CD8-positive, alpha-beta memory T cell (primary cell): ENCODE measurements at places on chromosomes 2 and 18. TPM values are rescaled to one million over a fixed set of nuclear protein-coding genes. Genes with fewer than 3 reads are reported as not detected.

- DNase-seq, result no peak
These were observed 29.3 kb upstream of the FOXI3 start for GRCh38 chr2:88481691-88482336.

- no peak for DNase-seq
These were observed 879.0 kb downstream of the CBLN2 start for GRCh38 chr18:71665131-71665530.

DNA sequence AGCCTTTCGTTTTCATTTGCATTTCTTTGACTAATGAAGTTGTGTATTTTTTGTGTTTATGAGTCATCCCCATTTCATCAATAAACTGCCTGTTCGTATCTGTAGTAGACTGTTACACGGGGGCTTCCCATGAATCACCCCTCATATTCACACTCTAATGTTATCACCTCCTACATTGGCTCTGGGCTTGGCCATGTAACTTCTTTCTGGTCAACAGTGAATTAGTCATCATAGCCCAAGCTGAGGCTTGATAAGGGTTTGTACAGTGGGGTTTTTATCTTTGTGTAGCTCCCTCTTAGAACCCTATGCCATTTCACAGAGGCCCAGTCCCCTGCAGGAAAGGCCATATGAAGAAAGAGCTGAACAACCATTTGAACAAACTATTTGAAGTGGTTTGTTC is 151.0 kb downstream of the CCBE1 start:
- no peak for DNase-seq

GRCh38 chr2:225763711-225764110 is 364.2 kb downstream of the NYAP2 start:
- DNase-seq, result no peak

DNA sequence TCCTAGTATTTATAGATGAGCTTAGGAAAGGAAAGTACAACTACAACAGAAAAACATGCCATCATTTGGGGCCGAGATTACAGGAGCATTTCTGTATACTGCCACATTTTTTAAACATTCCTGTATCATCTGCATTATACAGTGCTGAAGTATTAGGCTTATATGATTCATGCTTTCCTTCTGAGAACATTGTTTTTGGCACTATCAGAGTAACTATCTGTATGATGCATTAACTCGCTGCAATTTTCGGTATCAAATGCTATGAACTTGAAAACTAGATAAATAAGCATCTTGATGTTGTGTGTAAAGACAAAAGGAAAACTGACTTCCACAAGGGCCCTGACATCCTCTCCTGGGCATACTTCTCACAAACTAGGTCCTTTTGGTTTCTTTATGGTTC is 102.0 kb downstream of the RIT2 start:
- DNase-seq, result no peak

Gene G6PC2
- polyA plus RNA-seq, result not detected

Gene COMMD1
- polyA plus RNA-seq, result 54.6 TPM

GRCh38 chr2:204681412-204681811 is 136.1 kb downstream of the PARD3B start:
- no peak for DNase-seq

DNA sequence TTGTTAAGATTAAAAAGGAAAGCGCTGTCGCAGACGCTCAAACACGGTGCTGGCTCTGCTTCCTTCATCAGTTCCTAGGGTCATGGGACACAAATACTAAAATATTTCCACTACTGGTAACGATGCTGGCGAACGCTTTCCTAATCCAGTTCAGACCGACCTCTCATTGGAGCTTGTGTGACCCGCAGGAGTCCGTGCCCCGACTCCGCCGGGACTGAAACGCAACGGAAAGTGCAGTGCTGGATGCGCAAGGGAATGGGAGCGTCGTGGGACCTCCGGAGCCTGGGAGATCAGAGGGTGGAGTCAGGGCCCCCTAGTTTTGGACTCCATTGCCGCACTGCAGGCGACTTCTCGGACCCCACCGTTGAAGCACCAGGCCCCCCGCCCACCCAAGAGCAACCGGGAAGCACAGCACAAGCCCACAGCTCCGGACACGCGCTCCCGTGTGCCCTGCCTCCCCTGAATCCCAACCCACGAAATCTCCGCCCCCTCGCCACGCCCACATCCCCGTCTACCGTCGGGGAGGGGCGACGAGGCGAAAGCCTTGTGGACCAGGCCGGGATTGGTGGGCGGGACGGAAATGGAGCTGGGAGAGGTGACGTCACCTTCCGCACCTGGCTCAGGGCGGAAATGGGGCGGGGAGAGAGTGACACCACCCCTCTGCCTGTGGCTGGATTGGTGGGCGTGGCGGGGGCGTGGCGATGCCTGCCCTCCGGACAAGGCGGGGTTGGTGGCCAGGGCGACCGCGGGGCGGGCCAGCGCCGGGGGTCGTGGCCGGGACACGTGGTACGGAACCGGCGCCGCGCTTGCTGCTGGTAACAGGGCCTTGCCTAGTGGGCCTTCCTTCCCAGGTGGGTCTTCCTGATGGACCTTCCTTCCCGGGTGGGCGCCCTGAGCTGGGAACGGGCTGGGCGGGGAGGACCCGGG is at the start of gene CNDP2:
CNDP2 (plus strand) TSS at position 783 of the 927 bp plus-strand sequence. CDS start 3,611 bp downstream, outside the sequence.
- DNase-seq, result peak; percentile 99

Gene TAF4B
- polyA plus RNA-seq, result 4.3 TPM

- no peak for DNase-seq
These were observed 108.1 kb downstream of the XRCC5 start for GRCh38 chr2:216216951-216217903.

GRCh38 chr2:128347171-128347558 is 28.5 kb upstream of the HS6ST1 start:
- no peak for DNase-seq

DNA sequence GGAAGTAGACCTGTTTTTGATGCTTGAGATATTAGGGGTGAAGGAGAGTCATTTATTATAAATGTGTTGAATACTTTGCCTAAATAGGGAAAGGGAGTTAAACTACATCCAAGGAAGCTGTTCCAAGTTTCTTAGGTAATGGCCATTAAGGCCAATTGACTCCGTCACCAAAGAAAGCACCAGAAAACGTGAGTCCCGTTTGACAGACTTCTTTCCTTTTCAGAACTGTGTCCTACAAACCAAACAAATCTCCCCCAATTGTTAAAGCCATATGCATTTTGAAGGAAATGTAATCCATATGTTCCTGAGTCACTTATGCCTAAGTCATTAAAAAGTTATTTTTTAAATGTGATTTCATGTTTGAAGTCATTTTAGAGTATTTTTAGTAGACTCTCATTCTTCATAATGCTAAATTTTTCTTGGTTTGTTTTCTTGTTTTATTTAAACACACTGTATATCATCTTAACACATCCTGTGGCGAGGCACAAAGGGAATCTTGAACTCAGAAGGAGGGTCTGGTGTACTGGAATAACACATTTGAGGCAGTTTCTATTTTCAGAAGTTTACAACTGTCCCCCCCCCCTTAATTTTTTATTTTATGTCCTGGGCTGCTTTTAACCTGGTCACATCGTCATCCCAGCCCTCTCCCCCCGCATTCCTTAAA is 133.7 kb downstream of the RHBDD1 start:
- DNase-seq, result no peak

Gene KIAA2012
- polyA plus RNA-seq, result not detected

Gene EVX2
- polyA plus RNA-seq, result not detected

Gene MC2R
- not detected for polyA plus RNA-seq

DNA sequence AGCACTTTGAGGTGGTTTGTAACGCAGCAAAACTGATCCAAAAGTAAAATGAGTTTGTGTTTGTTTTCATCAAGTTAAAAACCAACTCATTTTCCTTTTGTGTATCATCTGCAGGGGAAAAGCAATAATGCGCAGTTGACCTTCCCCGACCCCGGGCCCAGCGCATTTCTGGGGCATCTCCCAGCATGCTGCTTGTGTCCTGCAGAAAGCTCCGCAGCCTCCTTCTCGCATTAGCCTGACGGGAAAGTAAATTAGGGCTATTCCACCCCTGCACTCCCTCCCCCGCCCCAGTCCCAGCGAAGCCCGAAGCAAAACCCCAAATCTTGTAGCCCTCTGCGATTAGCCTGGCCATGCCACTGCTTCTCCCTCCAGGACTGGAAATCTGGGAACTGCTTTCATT is 82.0 kb upstream of the PPM1B start:
- DNase-seq, result no peak

DNA sequence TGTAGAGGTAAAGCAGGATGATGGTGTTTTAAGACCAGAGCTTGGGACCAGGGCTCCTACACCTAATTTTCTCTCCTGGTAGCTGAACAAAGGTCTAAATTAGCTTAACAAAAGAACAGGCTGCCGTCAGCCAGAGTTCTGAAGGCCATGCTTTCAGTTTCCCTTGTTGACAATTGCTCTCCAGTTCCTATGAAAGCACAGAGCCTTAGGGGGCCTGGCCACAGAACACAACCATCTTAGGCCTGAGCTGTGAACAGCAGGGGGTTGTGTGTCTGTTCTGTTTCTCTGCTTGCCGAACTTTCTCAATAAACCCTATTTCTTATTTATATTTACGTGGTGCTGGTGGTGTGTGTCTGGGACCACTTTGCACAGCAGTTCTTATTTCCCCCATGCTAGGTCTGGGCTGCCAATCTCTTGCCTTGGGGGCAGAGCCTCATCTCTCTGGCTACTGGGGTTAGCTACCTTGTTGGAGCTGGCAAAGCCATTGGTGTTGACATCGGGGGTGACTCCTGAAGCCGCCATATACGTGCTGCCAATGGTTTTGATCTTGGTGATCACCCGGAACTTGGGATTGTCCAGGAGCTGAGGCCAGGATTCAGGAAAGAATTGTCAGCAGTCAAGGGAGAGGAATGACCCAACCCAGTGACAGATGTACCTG is 29.0 kb downstream of the CENPO start:
- no peak for DNase-seq

DNA sequence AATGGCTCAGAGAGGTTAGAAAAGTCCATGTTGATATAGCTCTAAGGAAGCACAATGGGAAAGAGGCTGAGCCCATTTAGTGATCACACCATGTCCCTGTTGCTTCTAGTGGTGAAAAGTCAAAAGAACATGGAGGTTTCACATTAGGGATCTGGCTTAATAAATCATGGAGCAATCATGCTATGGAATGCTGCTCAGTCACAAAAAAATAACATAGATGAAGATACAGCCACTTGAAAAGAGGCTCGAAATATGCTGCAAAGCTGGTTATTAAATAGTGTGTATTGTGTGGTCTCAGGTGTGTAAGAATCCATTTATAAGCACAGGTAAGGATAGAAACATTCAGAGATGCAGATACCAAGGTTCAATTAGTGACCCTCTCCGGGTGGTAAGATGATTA is 63.6 kb upstream of the CPO start:
- DNase-seq, result no peak

Gene AMER3
- not detected for polyA plus RNA-seq

- no peak for DNase-seq
These were observed 83.1 kb downstream of the BCL11A start for GRCh38 chr2:60470340-60470739.

Gene IL37
- polyA plus RNA-seq, result not detected

DNA sequence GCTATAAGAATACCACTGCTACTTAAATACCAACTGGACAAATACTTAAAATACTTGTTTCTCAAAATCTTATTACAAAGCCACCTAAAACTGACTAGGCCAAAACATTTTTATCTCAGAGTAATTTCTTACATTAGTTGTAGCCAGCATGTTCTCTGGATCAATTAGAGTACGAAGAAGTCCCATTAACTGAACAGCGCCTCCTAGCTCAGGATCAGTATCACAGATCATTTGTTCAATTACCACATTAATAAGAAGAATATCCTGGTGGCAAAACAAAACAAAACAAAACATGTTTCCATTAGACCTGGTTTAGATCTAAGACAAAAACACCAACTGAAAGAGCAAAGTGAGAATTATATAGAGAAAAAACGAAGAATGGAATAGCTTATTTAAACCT is 36.0 kb downstream of the PPP4R3B start:
- no peak for DNase-seq

GRCh38 chr18:68418881-68419280 is 296.0 kb downstream of the TMX3 start:
- no peak for DNase-seq

- DNase-seq, result no peak
These were observed 61.4 kb downstream of the CYRIA start for GRCh38 chr2:16604236-16604635.

Gene C2orf81
- polyA plus RNA-seq, result 2.6 TPM

DNA sequence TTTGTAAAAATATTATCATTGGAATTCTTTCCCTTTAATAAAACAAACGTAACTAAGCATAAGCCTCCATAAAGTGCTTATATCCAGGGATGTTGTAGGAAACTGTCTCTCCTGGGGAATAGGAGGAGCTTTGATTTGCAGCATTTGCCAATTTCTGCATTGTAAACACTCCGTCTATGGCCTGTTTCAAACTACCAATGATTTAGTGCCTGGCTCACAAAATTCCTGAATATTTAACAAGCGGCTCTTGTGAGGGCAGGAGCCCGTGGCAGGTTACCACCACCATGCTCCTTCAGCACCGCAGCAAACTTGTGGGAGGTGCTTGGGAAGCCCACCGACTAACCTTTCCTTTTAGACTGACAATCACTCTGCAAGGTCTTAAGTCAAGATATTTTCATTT is 520.3 kb downstream of the SOX11 start:
- no peak for DNase-seq

DNA sequence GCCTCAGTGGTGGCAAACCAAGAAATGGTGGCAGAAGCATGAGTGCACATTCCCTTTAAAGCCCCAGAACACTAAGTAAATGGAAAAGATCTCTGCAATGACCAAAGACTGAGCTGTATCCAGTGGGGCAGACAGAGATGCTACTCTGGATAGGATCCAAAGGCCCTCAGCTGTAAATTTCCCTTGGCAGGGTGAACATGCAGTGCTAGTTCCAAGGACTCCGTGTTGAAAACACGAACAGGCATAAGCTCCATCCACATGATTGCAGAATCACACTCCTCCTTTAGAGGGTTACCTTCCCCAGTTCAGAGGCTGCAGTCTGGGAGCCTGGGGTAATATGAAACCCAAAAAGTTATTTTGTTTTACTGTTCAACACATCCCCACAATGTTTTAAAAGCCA is 98.6 kb upstream of the KLF7 start:
- DNase-seq, result no peak

Gene LIMS3
- 1.5 TPM for polyA plus RNA-seq

Gene PARD6G
- polyA plus RNA-seq, result 0.32 TPM

DNA sequence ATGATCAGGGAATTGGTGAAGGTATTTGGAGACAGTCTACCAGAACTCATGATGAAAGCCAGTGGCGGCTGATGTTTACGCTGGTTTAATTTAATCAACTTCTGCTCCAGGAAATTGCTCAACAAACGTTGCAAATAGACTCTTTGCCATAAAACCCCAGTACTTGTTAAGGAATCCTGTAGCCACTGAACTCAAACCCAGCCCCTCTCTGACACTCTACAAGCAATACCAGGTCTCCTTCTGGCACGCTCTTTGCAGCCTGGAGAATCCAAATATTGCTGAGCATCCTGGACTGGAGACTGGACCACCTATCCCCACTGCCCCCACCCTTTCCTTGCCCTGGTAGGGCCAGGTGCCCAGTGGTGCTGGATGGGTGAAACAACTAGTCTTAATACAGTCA is 308.2 kb downstream of the FBXO15 start:
- DNase-seq, result no peak
